Endothelial cell (in vitro differentiated cells): ENCODE measurements at places on chromosomes 2 and 18. TPM values are rescaled to one million over a fixed set of nuclear protein-coding genes. Genes with fewer than 3 reads are reported as not detected.
A peak's percentile ranks its signal among the peaks of the same experiment; 100 is the strongest.

- no peak for DNase-seq
These were observed 789.4 kb upstream of the PIK3C3 start for GRCh38 chr18:41165625-41166024.

DNA sequence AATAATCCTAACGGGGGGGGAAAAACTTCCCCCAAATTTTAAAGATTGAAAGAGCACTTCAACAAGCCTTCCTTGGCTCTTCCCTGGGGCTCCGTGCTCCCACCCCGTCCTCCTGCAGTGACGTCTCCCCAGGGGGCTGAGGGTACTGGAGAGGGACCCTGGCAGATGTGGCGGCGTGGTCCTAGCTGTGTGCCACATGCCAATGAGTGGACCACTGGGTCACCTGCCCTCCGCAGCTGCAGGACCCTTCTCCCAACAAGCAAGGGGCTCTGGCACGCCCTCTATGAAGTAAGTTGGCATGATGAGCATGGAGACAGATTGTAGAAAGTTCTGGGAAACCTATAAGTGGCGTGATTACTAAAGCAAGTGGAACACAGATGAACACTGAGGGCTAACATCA lies 46.7 kb downstream of the PXDN start:
- DNase-seq = no peak

- DNase-seq = peak; percentile 69
These were observed 273.5 kb downstream of the CDH20 start for GRCh38 chr18:61606759-61607158.

DNA sequence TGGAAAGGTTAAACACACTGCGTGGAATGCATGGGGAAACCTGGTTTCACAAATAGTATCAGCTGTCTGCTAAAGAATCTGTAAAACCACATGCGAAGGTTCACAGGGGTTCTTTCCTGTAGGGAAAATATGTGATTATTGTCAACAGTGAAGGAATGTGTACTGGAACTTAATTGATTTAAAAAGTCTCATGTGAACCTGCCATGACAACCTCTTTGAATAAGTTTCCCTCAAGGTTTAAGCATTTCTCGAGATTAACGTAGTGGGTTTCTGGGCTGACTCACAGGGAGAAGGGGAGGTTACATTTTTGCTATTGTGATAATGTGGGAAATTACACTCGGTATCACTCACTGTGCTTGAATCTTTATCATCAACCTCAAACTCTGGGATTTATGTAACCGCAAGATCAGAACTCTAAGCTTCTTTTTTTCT lies 28.2 kb upstream of the IL1R1 start:
- DNase-seq = no peak

GRCh38 chr18:3067722-3068121 lies 54.8 kb upstream of the LPIN2 start:
- no peak for DNase-seq

- no peak for DNase-seq
These were observed 16.9 kb downstream of the PUM2 start for GRCh38 chr2:20333738-20334137.

GRCh38 chr2:240529344-240529999 lies 28.3 kb downstream of the ANKMY1 start:
- no peak for DNase-seq

- DNase-seq = no peak
These were observed 82.5 kb downstream of the GBX2 start for GRCh38 chr2:236085647-236086046.

GRCh38 chr2:175880-176820 lies 87.7 kb downstream of the SH3YL1 start:
- DNase-seq = no peak

DNA sequence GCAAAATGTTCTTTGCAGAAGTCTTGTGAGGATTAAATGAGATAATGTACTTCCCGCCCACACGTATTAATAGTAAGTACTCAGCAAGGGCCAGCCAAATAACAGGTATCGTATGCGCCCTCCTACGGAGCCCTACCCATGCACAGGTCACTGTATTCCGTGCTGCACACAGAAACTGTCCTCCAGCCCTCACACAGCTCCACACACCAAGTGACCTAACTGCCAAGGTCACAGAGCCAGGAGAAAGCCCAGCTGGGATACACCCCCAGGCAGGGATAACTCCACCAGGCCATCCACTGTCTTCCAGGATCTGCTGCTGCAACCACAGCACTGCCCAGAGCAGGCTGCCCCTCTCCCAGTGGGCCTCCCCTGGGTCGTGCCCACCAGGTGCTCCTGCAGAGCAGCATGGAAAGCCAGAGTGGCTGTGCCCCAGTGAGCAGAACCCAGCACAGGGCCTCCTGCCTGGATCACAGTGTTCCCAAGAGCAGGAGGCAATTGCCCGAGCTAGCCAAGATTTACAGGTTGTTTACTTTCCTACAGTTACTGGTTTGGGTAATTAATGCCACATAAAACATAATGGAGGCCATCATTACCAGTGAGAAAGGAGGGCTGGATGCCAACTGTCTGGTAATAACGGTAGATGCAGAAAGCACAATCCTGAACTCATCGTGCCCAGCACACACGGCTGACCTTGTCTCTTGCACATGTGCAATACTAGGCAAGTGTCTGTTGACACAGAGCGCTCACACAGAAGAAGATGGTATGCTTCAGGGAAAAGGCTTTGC lies 24.4 kb downstream of the TFCP2L1 start:
- DNase-seq = no peak

- no peak for DNase-seq
These were observed 214.0 kb upstream of the TRIB2 start for GRCh38 chr2:12502759-12503158.

DNA sequence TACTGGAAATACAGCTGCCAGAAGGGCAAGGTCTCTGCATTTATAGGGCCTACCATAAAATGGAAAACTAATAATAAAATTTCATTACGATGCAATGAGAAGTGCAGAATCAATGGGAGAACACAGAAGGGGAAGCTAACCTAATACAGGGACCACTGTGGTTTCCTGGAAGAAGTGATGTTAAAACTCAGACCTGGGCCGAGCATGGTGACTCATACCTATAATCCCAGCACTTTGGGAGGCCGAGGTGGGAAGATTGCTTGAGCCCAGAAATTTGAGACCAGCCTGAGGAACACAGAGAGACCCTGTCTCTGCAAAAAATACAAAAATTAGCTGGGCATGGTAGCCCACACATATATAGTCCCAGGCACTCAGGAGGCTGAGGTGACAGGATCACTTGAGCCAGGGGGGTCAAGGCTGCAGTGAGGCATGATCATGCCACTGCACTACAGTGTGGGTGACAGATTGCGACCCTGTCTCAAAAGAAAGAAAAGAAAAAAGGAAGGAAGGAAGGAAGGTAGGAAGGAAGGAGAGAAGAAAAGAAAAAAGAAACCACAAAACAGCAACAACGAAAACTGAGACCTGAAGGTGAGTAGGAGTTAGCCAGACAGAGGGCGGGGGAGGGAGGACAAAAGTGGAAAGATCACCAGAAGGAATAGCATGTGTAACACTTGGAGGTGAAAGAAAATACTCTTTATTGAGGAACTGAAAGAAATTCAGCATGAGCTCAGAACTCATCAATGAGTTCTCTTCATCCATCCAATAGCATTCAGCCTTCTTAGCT lies 58.3 kb upstream of the DTNA start:
- DNase-seq = no peak

- no peak for DNase-seq
These were observed at the start of gene RFX8 for GRCh38 chr2:101474731-101475384. Gene RFX8 (minus strand): TSS chr2:101475112. CDS start chr2:101466848, 8,264 bp downstream.

DNA sequence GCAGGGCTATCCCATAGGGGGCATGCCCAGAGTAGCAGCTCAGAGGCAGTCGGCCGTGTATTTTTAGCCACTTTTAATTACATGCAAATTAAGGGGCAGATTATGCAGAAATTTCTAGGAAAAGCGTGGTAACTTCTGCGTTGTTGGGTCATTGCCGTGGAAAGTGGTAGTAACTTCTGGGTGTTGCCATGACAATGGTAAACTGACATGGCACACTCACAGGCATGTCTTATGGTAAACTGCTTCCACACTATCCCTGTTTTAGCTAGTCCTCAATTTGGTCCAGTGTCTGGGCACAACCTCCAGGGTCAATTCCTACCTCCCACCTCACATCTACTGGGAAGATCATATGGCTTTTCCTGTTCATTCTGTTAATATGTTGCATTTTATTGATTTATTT lies 428.9 kb upstream of the FANCL start:
- DNase-seq = no peak

- no peak for DNase-seq
These were observed 91.1 kb downstream of the C2orf74 start for GRCh38 chr2:61253136-61253535.

- no peak for DNase-seq
These were observed 118.9 kb upstream of the ARL4C start for GRCh38 chr2:234615643-234616356.

GRCh38 chr2:211157856-211158463 lies 601.6 kb downstream of the CPS1 start:
- peak; percentile 78 for DNase-seq

GRCh38 chr2:151102226-151102625 lies 159.4 kb downstream of the RBM43 start:
- no peak for DNase-seq

GRCh38 chr2:230134496-230135129 lies 65.9 kb upstream of the SLC16A14 start:
- DNase-seq = no peak

DNA sequence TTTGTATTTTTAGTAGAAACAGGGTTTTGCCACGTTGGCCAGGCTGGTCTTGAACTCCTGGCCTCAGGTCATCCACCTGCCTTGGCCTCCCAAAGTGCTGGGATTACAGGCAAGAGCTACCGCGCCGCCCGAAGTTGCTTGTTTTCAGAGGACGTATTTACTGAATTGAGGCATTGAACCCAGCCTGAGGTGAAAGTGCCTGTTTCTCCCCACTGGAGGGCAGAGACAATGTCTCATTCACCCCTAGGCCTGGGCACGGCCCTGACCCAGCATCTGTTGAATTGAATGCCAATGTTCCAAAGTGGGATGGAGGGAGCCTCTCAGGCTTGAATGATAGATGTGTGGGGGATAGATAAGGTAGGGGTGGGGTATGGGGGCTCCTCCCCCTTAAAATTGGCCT lies 4.5 kb upstream of the TMBIM1 start:
- no peak for DNase-seq

DNA sequence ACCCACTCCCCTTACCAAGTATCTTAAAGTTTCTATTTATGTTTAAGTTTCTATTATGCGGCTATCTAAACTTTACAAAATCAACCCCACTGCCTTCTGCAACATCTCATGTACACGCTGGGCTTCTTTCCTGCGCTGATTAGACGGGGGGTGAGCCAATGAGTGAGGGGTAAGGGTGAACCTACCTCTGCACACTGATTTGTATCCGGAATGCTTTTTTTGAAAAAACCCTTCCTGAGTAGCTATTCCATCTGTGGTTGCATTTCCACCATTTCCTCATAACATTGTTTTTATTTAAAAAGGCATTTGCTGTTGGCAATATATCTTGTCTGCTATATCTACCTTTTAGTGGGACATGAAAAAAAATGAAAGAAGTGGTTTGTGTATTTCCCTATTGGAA lies 6.3 kb downstream of the ALPG start:
- no peak for DNase-seq

DNA sequence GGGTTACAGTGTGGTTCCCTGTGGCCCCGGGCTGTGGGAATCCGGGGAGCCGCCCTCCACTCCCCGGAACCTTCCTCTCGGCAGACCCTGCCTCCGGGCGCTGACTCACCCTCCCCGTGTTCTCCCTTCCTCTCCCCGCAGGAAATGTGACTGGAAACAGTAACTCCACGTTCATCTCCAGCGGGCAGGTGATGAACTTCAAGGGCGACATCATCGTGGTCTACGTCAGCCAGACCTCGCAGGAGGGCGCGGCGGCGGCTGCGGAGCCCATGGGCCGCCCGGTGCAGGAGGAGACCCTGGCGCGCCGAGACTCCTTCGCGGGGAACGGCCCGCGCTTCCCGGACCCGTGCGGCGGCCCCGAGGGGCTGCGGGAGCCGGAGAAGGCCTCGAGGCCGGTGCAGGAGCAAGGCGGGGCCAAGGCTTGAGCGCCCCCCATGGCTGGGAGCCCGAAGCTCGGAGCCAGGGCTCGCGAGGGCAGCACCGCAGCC lies 59.5 kb downstream of the TNFRSF11A start:
- no peak for DNase-seq

DNA sequence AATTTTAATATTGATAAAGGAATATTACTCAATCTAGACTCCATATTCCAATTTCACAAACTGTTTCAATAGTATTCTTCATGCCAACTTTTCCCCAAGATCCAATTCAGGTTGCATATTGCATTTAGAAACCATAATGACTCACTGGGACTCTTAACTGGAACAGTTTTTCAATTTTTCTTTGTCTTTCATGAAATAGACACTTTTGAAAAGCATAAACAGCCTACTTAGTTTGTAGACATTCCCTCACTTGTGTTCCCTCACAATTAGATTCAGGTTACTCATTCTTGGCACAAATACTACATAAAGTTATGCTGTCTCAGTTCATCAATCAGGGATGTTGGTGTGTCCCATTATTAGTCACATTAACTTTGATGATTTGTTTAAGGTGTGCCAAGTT lies 1768.4 kb upstream of the PIK3C3 start:
- no peak for DNase-seq

- no peak for DNase-seq
These were observed 41.4 kb downstream of the WDR33 start for GRCh38 chr2:127769587-127769986.

GRCh38 chr2:109447251-109447661 lies 166.5 kb downstream of the SEPTIN10 start:
- DNase-seq = no peak

DNA sequence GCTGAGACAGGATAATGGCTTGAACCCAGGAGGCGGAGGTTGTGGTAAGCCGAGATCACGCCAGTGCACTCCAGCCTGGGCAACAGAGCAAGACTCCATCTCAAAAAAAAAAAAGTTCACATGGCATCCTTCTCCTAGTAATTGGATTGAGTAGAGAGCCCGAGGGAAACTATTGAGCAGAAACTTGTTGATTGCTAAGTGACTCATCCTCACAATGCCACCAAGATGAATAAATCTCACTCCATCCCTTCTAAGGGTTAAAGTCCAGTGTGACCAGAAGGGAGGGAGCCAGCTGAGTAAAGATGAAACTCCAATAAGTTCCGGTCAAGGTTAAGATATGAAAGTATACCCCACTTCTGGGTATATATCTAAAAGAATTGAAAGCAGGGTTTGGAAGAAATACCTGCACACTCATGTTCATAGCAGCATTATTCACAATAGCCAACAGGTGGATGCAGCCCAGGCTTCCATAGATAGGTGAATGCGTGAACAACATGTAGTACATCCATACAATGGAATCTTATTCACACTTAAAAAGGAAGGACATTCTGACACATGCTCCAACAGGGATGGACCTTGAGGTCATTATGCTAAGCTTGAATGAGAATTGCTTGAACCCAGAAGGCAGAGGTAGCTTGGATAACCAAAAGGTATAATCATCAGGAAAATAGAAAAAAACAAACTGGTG lies 13.0 kb upstream of the FHL2 start:
- DNase-seq = no peak

GRCh38 chr2:170377500-170378207 lies 199.7 kb downstream of the MYO3B start:
- no peak for DNase-seq

C2orf74 gene
- total RNA-seq = 13.6 TPM

ZNF396 gene
- 0.92 TPM for total RNA-seq

MAP2 gene
- 2.1 TPM for total RNA-seq

POTEJ gene
- total RNA-seq = not detected

HOXD13 gene
- total RNA-seq = not detected

GAL3ST2 gene
- total RNA-seq = not detected

AAMP gene
- total RNA-seq = 67.6 TPM

MRO gene
- total RNA-seq = 0.23 TPM

CDK5R2 gene
- total RNA-seq = 0.13 TPM

ANKRD29 gene
- total RNA-seq = not detected

IL18R1 gene
- total RNA-seq = 0.51 TPM

HYCC2 gene
- 25.1 TPM for total RNA-seq

TANC1 gene
- total RNA-seq = 84.1 TPM

SP140 gene
- total RNA-seq = not detected
